ENCODE measurements at places on chromosomes 2 and 18.

- no peak for DNase-seq
Measured at GRCh38 chr2:134199123-134199522, 54.7 kb upstream of the MGAT5 start.

GRCh38 chr2:105749583-105750400 is 5.1 kb downstream of the NCK2 start:
- DNase-seq = no peak

- DNase-seq = no peak
Measured at GRCh38 chr2:37670378-37671008, 949 bp downstream of the CDC42EP3 start.

- no peak for DNase-seq
Measured at GRCh38 chr2:223221139-223221835, 169.3 kb downstream of the KCNE4 start.

GRCh38 chr18:44341759-44342158 is 338.9 kb upstream of the SETBP1 start:
- DNase-seq = no peak

DNA sequence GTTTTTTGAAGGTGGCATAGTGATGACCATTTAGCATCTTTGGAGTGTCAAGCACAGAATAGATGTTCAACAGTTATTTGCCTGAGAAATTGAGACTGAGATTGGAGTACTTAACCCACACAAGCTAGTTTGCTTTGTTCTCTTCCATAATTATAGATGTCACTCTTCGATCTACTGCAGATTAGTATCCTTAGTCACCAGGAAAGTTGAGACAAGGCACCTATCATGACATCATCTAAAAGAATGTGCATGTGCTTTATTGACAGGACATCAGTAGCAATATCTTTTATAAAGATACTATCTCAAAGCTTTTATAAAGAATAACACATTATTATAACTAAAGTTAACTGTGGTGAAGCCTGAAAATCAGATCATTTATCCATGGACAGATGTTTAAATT is 6.4 kb downstream of the VRK2 start:
- DNase-seq = no peak

- peak; percentile 34 for DNase-seq
Measured at GRCh38 chr2:119290859-119291587, 67.4 kb downstream of the STEAP3 start.

DNA sequence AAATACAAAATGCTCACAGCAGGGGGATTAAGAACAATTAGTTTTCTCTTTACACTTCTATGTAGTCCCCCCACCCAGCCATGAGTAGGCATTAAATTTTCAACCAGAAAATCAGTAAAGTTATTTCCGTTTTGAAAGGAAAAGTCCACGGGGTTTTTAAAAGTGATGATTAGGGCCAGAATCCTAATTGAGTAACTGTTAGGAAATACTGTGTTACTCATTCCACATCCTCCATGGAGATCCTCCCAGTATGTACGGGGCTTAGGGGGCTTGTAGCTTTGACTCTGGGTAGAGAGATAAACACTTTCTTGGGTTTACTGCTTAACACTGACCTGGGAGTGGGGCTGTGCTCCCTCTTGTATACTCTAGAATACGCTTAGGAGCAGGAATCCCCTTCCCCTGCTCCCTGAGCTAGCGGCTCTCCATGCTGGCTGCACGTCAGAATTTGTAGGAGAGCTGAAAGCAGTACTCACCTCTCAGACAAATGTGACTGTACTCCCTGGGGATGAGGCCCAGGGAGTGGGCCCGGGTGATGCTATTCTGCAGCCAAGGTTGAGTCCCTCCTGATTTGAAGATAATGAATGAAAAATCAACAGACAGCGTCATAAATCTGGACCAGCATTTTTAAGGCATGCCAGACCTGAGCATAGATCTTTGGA is 100.5 kb downstream of the SLC4A3 start:
- DNase-seq = no peak

DNA sequence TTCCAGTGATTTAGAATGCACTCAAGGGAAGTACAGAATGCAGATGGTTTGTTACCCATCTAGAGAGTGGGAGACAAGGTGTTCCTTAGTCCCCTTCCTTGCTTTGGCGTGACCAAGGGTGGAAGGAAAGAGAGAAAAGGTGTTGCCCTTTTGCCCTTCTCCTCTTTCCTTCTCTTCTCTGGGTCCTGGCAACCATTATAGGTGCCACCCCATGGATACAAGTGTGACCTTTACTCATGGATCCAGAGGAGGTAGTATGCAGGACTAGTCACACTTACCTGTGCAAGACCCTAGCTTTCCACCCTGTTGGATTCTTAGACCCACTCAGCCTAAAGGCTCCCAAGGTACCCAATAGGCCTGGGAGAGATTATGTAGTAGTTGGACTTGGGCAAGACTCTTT is 11.6 kb upstream of the RBFA start:
- no peak for DNase-seq

DNA sequence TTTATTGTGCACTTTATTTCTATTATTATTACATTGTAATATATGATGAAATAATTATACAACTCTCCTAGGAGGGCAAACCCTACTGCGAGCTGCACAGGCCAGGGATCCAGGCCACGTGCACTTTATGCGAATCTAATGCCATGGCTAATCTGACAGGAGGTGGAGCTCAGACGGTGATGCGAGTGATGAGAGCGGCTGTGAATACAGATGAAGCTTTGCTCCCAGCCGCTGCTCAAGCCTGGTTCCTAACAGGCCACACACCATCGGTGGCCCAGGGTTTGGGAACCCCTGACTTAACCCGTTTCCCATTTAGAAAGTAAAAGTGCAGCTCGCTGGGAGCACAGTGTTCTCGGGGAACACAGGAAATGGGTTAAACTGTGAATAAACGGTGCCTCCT is 40.8 kb upstream of the RAB6D start:
- DNase-seq = no peak

- no peak for DNase-seq
Measured at GRCh38 chr2:231531883-231532755, 1.9 kb upstream of the NMUR1 start.

- no peak for DNase-seq
Measured at GRCh38 chr2:70743677-70744076, 24.3 kb downstream of the ADD2 start.

DNA sequence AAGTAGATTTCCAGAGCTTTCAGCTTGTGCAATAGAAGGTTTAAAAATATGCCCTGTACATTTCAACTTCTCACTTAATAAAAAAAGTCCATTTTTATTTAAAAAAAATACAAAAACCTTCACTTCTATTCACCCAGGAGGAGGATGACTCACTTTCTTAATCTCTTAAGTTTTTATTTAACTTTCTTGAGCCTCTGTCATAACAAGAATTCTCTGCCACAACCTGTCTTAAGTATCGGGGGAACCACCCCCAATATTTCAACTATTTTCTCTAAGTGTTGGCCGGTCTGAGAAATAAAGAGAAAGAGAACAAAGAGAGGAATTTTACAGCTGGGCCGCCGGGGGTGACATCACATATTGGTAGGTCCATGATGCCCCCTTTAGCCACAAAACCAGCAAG is 58.4 kb downstream of the LRATD1 start:
- DNase-seq = no peak

GRCh38 chr18:24333084-24333483 is 64.5 kb downstream of the OSBPL1A start:
- no peak for DNase-seq

- no peak for DNase-seq
Measured at GRCh38 chr2:180938451-180938850, 42.0 kb upstream of the UBE2E3 start.

- DNase-seq = no peak
Measured at GRCh38 chr2:188068093-188068492, 223.6 kb upstream of the GULP1 start.

DNA sequence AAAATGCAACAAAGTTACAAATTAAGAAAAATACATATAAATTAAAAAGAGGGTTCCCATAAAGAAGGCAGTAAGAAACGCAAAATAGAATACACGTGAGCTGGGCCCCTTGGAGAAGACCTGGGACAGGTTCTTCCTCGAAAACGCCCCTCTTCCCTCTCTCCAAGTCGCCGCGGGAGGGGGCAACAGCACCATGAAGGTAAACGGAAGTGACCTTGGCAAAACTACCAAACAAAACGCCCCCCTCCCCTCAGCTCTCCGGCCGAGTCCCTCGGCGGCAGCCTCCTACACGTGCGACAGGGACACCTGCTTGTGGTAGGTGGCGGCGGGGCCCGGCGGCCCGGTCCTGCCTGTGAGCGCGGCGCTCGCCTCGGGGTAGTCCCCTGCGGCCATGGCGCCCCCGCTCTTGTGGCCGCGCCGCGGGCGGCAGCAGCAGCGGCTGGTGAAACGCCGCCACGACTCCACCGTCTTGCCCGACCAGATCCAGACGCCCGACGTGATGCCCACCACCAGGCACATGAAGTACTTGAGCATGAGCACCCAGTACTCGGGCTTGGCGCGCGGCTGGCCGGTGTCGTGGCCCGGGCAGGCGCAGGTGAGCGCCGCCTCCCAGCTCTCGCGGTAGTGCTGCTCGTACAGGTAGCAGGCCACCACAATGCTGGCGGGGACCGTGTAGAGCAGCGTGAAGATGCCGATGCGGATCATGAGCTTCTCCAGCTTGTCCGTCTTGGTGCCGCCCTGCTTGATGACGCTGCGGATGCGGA is 2.8 kb downstream of the FZD5 start:
- DNase-seq = no peak

DNA sequence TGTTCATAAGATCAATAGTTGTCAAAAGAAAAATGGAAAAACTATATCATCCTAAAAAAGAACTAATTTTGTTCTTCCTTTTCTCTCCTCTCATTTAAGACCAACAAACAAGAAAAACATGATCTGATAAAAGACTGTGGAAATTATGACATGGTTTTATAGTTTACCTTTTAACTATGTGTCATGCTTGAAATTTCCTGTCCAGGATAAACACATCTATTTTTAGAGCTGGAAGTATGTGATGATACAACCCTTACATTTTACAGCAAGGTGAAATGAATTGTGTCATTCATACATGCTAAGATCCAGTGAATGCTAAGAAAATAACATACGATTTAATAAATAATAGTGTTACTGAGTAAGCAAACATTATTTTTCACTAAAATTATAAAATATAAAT is 89.9 kb downstream of the GULP1 start:
- no peak for DNase-seq

DNA sequence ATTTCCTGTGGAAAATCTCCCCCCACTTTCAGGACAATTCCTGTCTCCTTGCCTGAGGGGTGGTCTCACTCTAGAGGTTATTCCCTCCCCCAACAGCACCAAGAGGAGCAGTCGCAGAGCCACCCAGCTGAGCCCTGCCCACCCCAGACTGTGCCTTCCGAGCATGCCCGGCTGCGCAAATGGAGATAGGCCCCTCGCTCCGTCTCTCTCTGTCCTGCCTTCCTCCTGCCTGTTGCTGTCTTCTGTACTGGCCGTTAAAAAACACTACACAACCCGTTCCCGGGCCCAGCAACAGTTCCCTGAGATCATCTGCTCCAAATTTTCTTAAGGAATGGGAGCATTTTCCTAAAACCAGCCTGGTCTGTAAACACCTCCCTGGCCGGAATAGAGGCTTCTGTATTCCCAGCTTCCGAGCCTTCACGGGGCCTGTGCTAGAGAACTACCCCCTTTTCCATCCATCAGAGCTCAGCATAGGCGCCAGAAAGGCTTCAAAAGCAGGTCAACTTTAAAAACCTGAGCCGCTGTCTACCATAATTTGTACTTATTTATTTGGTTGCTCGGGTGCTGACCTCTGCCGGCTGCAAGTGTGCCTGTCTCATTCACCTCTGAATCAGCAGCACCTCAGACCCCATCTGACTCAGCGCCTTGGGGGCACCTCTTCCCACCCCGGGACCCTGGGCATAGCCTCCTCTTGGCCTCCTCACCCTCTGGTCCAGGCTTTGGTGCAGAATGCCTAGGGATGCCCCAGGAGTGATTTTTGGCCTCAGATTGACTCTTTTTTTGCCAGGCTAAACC is 159.4 kb downstream of the PXDN start:
- DNase-seq = no peak

- no peak for DNase-seq
Measured at GRCh38 chr2:176297067-176297466, 27.8 kb downstream of the MTX2 start.

DNA sequence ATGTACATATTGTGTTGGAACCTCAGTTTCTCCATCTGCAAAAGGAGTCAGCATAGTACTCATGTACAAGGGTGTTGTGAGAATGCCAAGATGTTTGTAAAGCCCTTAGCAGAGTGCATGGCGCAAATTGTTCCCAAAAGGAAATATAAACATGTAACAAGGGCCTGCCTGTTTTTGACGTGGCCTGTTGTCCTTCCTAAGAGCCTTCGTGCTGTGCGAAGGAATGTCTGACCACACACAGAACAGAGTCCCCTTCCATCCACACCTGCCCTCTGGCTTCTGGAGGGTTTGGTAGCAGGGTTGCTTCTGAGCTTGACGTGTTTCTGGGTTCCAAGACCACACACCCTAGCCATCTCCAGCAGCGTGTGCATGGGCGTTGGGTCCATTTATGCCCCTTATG is 34.9 kb downstream of the CABLES1 start:
- no peak for DNase-seq

DNA sequence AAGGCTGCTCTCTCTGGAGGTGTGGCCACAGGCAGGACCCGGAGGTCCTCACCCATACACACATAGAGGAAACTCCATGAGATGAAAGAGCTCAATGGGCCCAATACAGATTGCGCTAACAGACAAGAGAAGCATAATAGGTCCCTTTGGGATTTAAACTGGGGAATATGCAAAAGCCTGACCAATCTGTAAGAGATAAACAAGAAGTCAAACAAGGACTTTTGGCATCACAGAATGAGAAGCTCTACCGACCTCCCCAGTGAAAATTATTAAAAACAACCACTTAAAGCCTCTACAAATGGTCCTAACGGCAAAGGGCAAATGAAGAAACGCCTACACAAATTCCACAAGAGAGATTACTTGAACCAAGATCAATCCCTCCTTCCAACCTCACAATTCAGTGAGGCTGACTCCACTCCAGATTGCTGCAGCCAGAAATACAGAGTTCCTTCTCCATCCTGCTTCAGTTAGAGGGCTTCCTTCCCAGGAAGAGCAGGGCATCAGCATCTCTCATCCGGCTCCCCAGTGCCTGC is 10.8 kb downstream of the IWS1 start:
- no peak for DNase-seq

DNA sequence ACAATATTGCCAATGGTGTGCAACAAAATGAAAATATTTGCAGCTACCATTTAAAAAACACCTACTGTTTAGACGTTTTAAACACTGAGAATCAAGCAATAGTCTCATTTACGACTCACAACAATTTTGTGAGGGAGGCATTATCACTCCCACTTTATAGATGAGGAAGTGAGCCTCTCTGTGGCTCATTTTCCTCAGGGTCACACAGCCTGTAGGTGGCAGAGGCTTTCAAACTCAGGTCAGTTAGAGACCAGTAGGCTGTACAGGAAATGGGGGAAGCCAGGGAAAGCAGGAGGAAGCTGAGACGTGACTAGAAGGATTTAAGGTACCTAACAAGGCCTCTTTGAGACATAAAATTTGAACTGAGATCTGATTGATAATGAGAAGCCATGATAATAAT is 95.0 kb upstream of the ZNF521 start:
- no peak for DNase-seq

GRCh38 chr2:96869281-96869821 is 529 bp downstream of the SEMA4C start:
- DNase-seq = no peak

- DNase-seq = no peak
Measured at GRCh38 chr2:206255003-206255402, 19.5 kb upstream of the ZDBF2 start.

Data from right renal pelvis (tissue), 4 donors.